ENCODE measurements at places on chromosomes 1 and 21.

DNA sequence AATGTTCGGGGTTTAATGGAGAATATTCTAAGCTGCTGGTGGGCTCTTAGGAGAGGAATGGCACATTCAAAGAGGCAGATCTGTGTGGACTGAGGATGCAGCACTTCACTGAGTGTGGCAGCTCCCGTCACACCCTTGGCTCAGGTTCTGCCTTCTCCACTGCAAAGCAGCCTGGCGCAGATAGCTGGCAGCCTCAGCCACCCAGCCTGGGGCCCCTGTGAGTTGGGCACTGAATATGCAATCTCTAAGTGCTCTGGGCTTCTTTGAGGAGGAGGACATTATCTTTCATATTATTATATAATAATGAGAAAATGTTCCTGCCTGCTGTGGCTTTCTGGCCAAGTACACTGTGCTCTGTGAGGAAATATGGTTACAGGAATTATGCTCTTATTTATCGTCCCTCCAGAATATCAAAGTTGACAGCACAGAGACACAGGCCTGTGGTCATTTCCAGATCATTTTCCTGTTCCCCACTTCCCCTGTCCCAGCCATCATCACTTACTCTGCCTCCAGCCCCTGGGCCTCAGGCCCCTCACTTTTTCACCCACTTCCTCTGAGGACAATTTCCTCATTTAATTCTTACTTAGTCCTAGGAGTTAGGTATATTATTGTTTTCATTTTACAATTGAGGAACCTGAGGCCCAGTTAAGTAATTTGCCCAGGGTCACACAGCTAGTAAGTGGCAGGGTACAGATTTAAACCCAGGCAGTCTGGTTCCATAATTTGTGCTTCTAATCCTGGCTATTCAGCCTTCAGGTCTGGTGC, 53.6 kb downstream of the MAB21L3 start:
- no peak for DNase-seq

DNA sequence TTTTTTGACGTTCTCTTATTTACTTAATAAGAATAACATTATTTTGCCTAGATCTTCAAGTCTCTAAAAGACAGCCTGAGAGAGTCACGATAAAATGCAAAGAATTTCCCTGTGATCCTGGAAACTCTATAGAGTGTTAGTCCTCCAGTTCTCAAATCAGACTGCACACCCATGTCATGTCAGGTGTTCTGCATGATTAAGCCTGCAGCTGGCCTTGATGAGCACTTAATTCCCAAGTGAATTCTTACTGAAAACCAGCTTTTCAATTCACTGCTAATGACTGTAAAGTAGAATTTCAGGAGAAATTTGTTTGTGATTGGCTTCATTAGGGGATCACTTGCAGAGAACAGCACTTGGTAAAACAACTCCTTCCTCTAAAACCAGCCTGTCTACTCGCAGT, 41.9 kb downstream of the CHML start:
- no peak for DNase-seq

DNA sequence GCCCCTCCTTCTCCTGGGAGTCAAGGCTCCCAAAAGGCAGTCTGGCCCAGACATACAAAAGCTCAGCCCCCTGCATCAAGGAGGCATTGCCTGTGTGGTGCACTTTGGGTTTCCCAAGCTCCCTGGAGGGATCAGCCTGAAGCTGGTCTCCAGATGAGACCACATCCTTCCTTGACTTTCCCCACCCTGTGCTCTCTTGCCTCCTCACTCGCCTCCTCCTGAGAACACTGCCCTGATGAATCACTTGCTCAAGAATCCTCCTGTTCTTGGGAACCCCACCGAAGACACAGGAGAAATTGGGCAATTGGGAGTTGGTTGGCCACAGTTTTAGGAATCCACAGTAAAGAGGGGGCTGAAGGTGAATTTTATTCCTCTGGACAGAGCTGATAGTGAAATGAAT, 34.8 kb upstream of the LYST start:
- DNase-seq = no peak

DNA sequence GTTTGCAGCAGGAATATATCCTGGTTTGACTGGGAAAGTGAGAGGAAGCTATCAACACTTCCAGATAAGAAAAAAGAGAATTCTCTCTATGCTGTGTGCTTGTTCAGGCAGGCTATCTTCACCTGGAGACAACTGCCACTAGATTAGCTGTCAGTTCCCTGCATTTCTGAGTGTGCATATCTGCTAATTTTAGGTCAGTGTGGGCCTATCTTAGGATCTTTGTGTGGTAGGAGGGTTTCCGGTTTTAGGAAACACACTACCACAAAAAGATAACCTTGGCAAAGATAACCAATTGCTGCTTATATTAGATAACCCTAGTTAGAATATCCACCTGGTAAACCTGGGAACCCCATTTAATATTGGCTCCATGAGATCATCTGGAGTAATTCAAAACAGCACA, 22.5 kb upstream of the GBP5 start:
- DNase-seq = no peak

DNA sequence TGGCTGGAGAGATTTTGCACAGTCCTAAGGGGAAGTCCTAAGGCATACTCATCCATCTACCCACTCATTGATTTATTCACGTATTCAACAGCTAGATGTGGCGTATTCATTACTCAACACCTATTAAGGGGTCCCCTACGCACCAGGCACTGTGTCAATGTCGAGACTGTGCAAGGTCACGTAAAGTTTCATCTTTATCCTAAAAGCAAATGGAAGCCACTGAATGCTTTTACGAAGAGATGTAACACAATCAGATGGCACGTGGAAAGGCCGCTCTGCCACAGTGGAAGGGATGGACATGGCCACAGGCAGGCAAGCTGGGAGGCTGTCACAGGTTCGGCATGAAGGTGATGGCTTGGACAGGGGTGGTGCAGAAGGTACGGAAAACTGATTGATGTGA, 66.3 kb upstream of the ZBTB18 start:
- no peak for DNase-seq

GRCh38 chr1:197234581-197234980, 33.5 kb upstream of the CRB1 start:
- no peak for DNase-seq

DNA sequence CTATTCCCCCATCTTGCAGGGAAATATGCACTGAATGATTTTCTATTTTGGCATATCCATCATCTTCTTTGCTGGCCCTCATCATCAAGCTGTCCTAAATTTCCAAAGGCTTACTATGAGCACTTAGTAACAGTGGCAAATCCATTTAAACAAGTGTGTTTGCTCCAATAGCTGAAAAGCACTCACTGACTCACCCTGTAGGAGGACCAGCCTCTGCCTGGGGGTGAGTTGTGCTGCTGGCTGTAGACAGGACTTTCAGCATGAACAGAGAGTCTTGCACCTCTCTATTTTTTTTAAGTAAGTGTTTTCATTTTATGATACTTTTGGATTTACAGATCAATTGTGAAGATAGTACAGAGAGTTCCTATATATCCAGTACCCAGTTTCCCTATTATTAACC, 97.3 kb downstream of the SLC35F3 start:
- DNase-seq = no peak

GRCh38 chr1:147618077-147618569, 52.2 kb downstream of the ACP6 start:
- peak; percentile 34 for DNase-seq

- no peak for DNase-seq
Measured at GRCh38 chr1:113073479-113073950, 517 bp downstream of the LRIG2 start.

- no peak for DNase-seq
Measured at GRCh38 chr1:217721692-217722091, 90.5 kb downstream of the SPATA17 start.

DNA sequence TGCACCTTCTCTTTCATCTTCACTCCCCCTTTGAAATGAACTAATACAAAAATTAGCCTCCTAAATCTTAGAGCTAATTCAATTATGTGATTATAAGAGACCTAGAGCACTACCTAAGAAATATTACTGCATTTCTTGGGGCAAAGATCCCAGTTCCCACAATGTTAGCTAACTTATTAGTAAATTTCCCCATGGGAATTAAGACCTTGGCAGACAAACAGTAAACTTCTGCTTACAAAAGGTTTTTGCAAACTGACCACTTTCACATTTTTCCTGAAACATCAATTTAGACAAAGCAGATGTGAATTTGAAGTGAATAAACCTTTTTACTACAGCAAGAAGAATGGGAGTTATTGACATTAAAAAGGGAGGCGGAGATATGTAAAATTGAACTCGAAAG, 34.6 kb upstream of the LHX8 start:
- DNase-seq = no peak

DNA sequence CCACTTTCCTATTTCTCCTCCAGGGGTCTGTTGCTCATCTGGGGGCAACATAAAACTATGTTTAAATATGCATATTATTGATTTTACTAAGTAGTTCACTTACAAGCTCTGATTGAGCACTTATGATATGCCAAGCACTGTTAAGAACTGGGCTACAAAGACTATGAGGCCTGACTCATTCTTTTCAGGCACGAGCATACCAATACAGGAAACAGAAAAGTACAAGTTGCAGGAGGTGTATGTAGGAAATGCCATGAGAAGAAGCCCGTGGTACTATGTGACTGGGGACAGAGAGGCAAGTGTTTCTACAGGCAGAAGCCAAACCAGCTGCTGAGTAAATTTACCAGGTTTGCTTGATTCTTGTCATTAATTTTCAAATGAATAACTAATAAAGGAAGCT, 120.4 kb upstream of the PTGFR start:
- no peak for DNase-seq

GRCh38 chr1:70896224-70896623, 151.4 kb downstream of the PTGER3 start:
- DNase-seq = no peak

DNA sequence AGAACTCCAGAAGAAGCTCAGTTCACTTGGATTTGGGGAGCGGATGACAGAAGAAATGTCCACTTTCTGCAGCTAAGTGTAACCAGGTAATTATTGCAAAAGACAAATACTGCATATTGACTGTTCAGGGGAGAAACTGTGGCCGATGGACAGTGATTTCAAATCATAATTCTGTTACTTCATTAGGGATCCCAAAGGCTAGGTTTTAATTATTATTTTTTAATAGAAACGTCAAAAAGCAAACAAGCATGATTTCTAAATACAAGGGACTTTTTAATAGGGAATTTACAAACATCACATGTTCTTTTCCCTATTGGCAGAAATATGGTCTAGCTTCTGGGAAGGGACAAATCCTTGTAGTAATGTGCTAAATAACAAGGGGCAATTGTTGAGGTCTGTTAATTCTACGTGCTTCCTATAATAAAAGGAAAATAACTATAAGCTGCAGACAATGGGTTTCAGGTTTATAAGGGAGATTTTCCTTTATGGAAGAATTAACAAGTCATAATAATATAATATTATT, 15.5 kb downstream of the DIPK1A start:
- DNase-seq = no peak

DNA sequence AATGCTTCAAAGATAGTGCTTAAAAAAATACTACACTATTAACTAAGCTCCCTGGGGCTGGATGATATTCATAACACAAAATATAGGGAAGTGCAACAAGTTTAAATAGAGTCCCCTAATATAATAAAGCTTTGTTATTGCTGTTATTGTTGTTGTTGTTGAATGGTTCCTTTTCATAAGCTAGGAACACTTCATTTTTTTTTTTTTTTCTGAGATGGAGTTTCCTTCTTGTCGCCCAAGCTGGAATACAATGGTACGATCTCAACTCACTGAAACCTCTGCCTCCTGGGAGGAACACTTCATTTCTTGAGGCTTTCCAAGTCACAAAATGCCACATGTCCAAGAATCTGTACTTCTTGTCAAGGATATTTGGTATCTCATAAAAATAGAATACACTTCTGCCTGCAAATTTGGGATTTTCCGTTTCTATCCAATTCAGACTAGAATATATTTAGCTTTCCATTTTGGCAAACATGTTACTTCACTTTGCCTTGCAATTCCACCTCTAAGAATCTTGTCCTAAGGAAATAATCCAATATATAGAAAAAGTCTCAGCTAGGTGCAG, 21.1 kb downstream of the WDR47 start:
- no peak for DNase-seq

DNA sequence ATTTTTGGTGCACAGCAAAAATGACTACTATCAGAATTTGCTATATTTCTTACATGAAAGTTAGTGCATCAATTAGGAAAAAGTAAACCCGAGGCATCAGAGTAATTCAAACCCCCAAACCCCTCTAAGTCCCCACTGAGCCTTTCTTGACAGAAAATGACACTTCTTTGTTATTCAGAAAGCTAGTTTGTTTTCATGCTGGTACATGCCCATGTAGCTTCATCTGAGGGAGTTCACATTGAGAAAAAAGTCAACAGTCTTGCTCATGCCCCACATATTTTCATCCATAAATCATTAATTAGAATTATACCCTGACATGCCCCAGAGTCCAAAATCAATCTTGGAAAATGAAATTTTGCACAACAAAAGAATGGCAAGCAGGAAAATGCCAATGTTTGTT, 39.9 kb upstream of the PDC start:
- DNase-seq = no peak

- no peak for DNase-seq
Measured at GRCh38 chr1:115900856-115901255, 59.9 kb upstream of the NHLH2 start.

- DNase-seq = peak; percentile 68
Measured at GRCh38 chr1:186212568-186213224, 162.4 kb downstream of the TPR start.

DNA sequence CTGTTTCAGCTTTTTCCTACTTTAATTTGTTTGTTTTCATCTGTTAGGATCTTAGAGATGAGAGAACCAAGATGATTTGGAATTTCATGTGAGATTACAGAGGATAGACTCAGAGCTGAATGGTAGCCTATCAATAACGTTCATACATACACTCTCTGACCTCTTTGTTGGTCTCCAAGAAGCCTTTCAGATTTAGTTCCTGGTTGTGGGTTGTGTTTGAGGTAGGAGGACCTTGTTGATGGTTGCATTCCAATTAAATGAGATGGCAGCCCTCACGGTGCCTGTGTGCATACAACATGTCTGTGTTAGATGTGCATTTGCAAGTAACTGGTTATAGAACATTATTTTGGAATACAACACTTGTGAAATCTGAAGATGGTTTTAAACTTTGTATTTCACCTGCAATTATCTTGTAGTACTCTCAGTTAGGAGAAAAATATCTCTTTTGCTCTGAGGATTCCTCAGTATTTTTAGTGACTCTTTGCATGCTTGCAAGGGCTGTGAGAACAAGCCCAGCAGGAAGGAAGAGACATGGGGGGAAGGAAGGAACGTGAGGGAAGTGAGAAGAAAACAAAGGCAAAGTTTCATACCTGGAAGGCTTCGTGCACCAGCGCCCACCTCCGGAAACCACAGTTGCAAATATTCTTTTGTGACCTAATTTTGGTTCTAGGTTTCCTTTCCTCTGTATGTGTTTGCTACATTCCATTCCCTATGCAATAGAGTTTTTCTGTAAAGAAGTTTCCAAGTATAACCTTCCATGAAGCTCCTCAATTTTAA, 291.8 kb downstream of the DISC1 start:
- DNase-seq = peak; percentile 29

DNA sequence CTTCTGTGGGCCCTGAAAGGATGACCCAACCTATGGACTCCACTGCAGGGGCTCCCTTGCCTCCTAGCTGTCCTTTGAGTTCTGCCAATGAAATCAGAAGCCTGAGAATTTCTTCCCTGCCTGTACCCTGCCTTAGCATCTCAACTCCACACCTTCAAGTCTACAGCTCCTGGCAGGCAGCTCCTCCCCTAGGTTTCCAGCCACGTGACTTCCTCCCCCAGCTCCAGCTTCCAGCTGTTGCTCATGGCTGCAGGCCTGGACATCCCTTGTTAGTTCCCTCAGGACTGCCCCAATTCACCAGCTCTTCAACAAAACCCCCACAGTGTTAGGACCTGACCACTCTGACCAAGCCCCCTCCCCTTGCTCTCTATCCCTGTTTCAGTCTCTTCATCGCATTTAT, 2.4 kb downstream of the RCAN1 start:
- DNase-seq = no peak

Measured in thymus (tissue), 14 donors.